ENCODE measurements at places on chromosomes 16 and 17.

- DNase-seq = no peak
Observed at GRCh38 chr16:67169011-67169451, 1.3 kb upstream of the NOL3 start.

DNA sequence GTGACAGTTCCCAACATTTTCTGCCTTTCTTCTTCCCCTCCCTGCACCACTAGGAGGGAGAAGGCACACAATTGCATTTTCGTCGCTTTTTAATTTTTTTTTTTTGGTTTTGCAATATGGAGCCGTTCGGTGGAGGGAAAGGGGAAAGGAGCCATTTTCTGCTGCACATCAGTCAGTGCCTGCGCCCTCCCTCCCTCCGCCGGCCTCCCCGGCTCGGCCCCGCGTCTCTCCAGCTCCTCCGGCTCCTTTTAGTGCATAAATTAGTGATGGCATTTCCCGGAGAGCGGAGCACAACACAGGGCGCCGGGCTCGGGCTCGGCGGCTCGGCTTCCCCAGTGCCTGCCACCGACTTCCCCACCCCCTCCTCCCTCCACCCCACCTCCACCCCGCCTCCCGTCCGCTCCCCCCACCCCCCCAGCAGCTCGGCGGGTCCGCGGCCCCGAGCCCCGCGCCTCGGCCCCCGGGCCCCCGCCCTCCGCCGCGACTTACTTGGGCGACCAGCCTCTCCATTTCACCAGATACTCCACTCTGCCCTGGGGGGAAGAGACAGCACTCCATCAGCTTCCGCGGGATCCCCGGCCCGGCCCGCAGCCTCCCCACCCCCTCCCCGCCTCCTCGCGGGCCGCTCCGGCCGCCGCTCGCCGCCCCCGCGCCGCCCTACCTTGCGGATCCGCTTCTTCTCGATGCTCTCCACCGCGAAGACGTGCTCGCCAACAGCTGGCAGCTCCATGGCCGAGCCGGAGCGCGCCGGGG, 542 bp downstream of the CBX4 start:
- no peak for DNase-seq

- DNase-seq = no peak
Observed at GRCh38 chr17:1495265-1495989, 2.9 kb upstream of the MYO1C start.

GRCh38 chr17:21379080-21379711, 3.0 kb downstream of the KCNJ12 start:
- no peak for DNase-seq

- DNase-seq = no peak
Observed at GRCh38 chr17:29620271-29620670, 2.4 kb downstream of the CORO6 start.

DNA sequence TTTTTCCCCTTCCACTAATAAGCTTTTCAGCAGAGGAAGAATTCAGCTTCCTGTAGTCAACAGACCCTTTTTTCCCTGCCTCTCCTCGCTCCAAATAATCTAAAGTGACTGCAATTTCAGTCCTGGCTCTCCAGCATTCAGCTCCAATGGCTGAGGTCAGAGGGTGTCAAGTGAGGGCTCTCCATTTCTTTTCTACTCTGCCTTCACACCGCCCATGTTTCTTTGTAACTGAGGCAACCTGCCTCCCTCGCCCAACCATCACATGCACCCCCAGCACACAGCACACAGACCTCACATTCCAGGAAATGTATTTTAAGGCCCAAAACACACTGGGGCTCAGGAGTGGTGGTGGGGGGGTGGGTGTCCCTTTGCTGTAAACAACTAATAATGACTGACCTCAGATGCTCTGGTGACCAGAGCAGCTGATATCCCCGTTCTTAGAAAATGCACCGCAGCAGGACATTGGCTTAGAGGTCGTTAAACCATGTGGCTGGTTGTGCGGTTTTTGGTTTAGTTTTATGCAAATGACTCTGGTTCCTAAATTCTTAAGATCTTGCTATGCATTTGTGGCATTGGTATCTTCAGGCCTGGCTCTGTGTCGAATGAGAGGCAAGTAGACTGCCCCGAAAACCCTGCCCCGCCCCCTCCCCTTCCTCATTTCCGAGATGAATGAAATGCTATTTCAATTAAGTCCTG, 203.6 kb downstream of the ZFHX3 start:
- DNase-seq = no peak

- no peak for DNase-seq
Observed at GRCh38 chr17:81801327-81801726, 2.6 kb upstream of the GCGR start.

All from NCI-H1048 (cell line).